A549 treated with DMSO at 1 μM for 4 hours (cell line): ENCODE measurements at places on chromosomes 2 and 18. TPM values are rescaled to one million over a fixed set of nuclear protein-coding genes. Genes with fewer than 3 reads are reported as not detected.

RBMS1 gene
- total RNA-seq: 53.9 to 71.5 TPM (median 64.4 TPM) in 5 replicates

TCF7L1 gene
- 6.4 to 9.3 TPM (median 7.3 TPM) in 5 replicates for total RNA-seq

RTN4 gene
- total RNA-seq: 459 to 543 TPM (median 502 TPM) in 5 replicates

GRB14 gene
- 3.1 to 7.6 TPM (median 5.6 TPM) in 5 replicates for total RNA-seq

HMSD gene
- total RNA-seq: 0.23 to 1.9 TPM (median 0.35 TPM) in 4 of 5 replicates, not detected in the other

TBR1 gene
- total RNA-seq: 0.01 to 0.11 TPM (median 0.08 TPM) in 3 of 5 replicates, not detected in the others

SLC5A7 gene
- not detected in 5 replicates for total RNA-seq

LAMA1 gene
- 0.06 to 0.31 TPM (median 0.11 TPM) in 5 replicates for total RNA-seq

PLEK gene
- not detected in 5 replicates for total RNA-seq

GCA gene
- total RNA-seq: 5.3 to 7.6 TPM (median 5.6 TPM) in 5 replicates

C1GALT1C1L gene
- total RNA-seq: 1.7 to 2.3 TPM (median 2.1 TPM) in 5 replicates

KCNF1 gene
- 28.3 to 46.3 TPM (median 36.5 TPM) in 5 replicates for total RNA-seq

DYNAP gene
- not detected in 5 replicates for total RNA-seq

GAL3ST2 gene
- total RNA-seq: 0.23 to 0.40 TPM (median 0.34 TPM) in 4 of 5 replicates, not detected in the other

NCOA1 gene
- 8.4 to 12.1 TPM (median 11.4 TPM) in 5 replicates for total RNA-seq

OTOS gene
- 0.21 TPM in 1 of 5 replicates, not detected in the others for total RNA-seq

ZRANB3 gene
- total RNA-seq: 5.4 to 8.6 TPM (median 6.8 TPM) in 5 replicates
